Activated naive CD4-positive, alpha-beta T cell treated with anti-CD3 and anti-CD28 coated beads, Interleukin-2, amount 50 U/mL, for 16 hours (primary cell): ENCODE measurements at places on chromosomes 2 and 18.

GRCh38 chr18:35024965-35025364 lies 16.2 kb upstream of the MAPRE2 start:
- no peak for DNase-seq

DNA sequence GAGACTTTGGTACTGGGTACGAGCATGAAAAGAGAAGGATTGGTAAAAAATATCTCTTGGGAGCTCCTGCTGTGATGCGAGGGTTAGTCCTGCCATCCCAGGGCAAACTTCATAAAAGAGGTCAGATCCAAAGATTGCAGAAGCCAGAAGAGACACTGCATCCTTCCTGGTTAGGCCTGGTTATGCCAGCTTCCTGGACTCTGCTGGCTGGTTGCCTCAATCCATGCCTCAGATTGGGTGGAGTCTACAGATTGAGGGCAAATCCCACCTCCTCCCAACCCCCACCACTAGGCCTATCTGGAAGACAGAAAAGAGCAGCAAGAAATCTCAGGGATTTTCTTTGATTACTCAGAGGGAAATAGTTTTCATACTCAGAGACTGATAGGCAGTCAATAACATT lies 5.3 kb upstream of the ACADL start:
- no peak for DNase-seq

DNA sequence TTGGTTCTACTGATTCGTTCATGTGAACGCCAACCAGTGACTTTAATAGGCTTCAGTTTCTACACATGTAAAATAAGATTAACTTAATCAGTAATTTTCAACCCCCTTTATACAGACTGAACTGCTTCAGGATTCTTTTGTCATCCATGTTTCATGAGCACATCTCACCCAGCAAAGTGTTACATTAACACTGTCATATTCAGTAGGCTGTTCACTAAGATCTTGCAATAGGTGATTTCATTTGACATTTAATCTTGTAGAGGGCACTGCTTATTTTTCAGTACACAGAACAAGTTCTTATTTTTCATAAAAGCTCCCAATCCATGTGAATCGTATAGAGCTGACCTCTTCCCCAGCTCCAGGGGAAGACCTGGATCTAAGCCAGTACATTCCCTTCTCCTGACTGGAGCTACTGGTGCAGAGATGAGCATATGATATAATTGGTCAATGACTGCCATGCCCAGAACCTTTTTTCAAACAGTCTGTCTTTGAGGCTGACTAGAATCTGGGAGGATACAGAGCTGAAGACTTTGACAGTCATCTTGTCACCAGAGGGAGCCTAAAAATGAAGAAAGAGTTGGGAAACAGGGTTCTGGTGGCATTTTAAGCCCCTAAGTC lies 72.2 kb upstream of the CHRNA1 start:
- no peak for DNase-seq

- peak; percentile 79 for DNase-seq
Measured at GRCh38 chr2:225660262-225661131, 261.0 kb downstream of the NYAP2 start.

DNA sequence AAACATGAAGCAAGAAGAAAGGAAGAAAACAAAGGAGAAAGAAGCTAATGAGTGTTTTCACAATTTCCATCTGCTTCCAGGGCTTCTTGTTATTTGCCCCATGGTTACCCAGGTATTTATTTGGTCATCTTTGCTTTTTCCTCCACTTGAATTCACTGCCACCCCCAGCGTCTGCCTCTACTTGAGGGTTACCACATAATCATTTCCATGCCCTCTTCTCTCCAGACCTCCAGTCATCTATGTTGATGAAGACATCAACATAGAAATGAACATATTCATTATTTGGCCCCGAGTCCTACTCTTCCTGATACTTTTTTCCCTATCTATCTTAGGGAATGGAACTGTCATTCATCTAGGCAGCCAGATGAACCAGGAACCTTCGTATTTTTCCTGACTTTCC lies 133.6 kb upstream of the CAVIN2 start:
- DNase-seq: no peak

GRCh38 chr2:104431701-104432121 lies 422.2 kb upstream of the POU3F3 start:
- no peak for DNase-seq

GRCh38 chr2:131132729-131133128 lies 27.6 kb downstream of the PLEKHB2 start:
- DNase-seq: no peak

DNA sequence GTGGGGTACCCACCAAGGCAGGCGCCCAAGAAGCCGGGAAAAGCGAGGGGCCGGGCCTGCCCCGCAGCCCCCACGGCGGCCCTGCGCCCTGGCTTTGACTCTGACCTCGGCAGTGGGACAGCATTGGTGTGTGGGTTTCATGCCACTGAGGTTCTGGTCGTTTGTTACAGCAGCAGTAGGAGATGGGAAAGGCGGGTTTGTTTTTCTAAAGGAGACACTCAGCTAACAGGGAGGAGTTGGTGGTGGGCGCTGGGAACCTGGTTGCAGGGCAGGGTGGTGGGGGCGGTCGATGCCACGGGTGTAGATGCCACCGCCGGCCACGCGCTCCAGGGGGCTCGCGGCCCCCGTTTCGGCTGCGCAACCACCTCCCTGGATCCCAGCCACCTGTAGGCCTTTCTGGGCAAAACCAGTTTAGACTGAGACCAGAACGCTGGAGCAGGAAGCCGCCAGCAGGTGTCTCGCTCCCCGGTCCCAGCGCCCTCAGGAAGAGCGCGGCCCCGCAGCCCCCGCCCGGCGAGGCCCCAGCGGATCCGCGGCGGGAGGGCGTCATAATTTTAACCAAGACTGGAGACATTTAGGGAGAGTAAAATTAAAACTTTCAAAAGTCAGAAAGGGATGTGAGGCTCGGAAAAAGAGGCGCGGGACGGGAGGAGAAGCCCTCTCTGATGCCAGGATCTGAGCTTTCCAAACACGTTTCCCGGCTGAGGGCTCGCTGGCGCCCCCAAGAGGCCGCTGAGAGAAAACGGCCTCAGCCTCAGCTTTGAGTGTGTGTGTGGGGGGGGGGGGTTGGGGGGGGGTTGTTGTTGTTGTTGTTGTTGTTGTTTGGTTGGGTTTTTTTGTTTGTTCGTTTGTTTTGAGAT lies 17.4 kb downstream of the CIDEA start:
- DNase-seq: peak; percentile 63

- DNase-seq: no peak
Measured at GRCh38 chr18:8794156-8794933, 89.0 kb downstream of the MTCL1 start.

DNA sequence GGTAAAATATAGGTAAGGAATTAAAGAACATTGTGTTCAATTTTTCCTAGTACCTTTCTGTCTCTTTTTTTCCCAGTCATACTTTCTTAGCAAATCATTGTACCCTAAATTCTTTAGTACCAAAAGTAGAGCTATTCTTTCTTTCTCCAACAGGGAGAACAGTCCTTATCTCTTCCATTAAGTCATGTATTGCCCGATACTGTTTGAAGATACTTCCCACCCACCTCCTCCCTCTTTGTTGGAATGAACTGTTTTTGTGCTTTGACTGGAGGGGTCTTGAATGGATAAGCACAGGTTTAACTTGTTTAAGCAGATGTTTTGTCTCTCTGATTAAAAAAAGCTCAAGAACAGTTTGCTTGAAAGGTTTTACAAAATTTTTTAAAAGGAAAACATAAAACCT lies 41.3 kb downstream of the RAB10 start:
- no peak for DNase-seq

GRCh38 chr2:202633470-202633869 lies 1.3 kb upstream of the FAM117B start:
- no peak for DNase-seq

DNA sequence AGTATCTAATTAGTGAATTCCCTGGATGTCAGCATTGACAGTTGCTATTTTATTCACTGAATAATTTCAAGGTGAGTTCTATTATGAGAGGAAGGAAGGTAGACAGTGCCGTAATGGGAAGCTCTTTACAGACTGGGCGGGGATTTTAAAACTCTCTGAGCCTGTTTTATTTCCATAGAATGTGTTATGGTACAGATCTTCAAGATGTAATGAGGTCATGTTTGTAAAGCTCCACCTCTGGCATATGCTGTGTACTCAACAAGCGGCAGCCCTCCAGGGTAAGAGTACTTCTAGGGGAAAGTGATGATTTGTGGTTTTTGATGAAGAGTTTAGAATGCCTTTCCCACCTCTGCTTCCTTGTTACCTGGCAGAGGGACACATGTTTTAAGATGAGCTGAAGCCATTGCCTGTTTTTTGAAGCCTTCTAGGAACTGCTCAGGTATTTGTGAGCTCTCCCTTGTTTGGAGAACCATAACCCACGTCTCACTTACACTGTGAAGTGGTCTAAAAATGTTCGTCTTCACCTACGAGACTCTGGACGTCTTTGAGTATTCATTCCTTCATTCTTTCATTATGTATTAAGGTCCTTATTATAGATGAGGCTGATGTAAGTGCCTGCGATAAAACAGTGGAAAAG lies 251.2 kb downstream of the PTGR3 start:
- DNase-seq: no peak

DNA sequence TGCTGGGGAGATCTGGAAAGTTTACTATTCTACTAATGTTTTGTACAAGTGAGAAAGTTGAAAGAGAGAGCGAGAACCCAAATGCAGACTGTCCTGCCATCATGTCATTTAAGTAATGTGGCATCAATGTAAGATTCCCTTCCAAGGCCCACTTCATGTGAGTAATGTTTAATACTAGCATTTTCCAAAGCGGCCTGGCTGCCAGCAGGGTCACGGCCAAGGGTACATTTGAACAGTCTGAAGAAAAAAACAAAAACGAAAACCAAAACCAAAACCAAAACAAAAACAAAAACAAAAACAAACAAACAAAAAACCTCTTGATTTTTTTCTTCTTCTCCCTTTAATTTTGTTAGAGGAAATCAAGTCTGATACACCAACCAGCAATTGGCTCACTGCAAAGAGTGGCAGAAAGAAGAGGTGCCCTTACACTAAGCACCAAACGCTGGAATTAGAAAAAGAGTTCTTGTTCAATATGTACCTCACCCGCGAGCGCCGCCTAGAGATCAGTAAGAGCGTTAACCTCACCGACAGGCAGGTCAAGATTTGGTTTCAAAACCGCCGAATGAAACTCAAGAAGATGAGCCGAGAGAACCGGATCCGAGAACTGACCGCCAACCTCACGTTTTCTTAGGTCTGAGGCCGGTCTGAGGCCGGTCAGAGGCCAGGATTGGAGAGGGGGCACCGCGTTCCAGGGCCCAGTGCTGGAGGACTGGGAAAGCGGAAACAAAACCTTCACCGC lies 2.2 kb downstream of the HOXD10 start:
- no peak for DNase-seq

GRCh38 chr2:215946586-215946985 lies 66.8 kb downstream of the MREG start:
- DNase-seq: no peak

DNA sequence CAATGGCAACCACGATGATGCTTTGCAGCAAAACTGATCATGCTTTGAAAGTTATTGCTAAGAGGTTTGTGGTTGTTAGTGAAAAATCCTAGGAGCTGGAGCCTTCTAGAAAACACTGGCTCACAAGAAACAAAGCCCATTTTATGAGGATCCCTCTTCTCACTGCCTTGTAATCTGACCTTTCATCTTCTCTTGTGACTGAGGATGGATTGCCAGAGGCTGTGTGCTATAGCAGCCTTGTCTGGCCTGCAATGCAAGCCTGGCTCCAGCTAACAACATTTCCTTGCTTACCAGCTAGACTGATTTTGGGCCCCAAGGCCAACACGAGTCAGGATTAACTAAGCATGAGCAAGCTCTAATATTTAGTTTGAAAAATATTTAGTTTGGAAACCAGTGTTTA lies 13.1 kb downstream of the PIEZO2 start:
- DNase-seq: no peak

DNA sequence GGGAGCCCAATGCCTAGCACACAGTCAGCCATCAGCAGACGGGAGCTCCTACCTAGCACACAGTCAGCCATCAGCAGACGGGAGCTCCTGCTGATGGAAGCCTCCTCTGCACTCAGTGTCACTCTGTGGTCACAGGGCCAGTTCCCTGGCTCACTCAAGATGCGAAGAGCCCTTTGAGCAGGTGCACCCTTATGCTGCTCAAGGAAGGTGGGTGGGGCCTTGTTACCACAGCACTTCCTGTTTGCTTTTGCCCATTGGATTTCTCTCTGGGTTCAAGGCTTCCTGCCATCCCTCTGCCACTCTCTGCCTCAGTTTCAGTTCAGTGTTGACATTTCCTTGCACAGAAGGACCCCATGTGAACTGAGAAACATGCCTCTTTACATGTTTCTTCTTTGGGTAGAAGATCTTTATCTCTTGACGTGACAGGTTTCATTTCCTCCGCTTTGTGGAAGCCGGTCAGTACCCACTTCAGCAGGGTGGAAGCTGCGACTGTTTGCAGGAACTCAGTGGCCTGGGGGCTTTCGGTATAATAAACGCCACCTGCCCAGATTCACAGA lies 11.6 kb downstream of the TRIB2 start:
- no peak for DNase-seq

- no peak for DNase-seq
Measured at GRCh38 chr2:102012061-102012614, 20.4 kb downstream of the IL1R2 start.

- DNase-seq: no peak
Measured at GRCh38 chr2:184004948-184005672, 593.2 kb upstream of the ZNF804A start.

- DNase-seq: peak; percentile 36
Measured at GRCh38 chr2:112166806-112167499, 28.8 kb downstream of the FBLN7 start.

- peak; percentile 17 for DNase-seq
Measured at GRCh38 chr2:217223222-217223930, 363.5 kb upstream of the TNP1 start.

DNA sequence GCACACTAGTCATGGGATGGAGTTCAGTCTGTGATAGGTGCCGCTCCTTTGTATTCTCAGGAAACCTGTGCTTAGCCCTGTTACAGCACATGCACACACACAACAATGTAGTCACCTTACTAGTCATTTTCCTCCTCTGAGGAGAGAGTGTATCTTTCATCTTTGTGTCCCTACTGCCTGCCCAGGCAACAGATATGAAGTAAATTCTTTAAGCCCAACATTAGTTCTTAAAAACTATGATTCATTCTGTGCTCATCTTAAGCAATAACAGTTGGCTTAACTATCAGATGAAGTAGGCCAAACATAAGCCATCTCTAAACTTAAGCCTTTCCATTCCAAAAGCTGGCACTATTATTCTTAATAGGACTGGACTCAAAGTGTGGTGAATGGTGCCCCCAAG lies 186.5 kb downstream of the LNPK start:
- no peak for DNase-seq

DNA sequence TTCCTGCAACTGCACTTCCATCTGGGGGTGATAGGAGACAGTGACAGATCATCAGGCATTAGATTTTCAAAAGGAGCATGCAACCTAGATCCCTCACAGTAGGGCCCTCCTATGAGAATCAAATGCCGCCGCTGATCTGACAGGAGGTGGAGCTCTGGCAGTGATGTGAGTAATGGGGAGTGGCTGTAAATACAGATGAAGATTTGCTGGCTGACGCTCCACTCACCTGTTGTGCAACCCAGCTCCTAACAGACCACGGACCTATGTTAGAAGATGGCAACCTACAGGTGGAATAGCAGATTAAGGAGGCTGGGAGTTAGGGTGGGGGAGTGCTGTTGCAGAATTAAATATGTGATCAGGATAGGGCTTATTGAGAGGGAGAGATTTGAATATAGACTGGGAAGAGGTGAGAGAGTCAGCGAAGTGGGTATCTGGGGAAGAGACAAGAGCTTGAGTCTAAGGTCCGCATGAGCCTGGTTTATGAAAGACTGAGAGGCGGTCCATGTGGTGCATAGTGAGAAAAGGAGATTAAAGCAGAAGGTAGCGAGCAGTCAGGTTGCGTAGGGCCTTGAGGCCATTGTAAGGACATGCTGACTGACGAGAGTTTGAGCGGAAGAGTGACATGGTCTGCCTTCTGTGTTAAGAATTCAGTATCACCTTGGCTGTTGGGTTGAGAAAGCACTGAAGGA lies 31.3 kb upstream of the TOGARAM2 start:
- no peak for DNase-seq
